ENCODE measurements at places on chromosomes 6 and 20. TPM values are rescaled to one million over a fixed set of nuclear protein-coding genes. Genes with fewer than 3 reads are reported as not detected.

HLA-DMB gene
- not detected for total RNA-seq

CDH4 gene
- total RNA-seq = 13.8 TPM

NMBR gene
- not detected for total RNA-seq

ZFP57 gene
- total RNA-seq = 0.58 TPM

CAP2 gene
- total RNA-seq = 6.7 TPM

PTK6 gene
- not detected for total RNA-seq

FGD2 gene
- not detected for total RNA-seq

CST5 gene
- total RNA-seq = not detected

NKAPL gene
- 0.29 TPM for total RNA-seq

UBD gene
- not detected for total RNA-seq

C20orf202 gene
- not detected for total RNA-seq

ADGB gene
- not detected for total RNA-seq

TP53INP2 gene
- total RNA-seq = 5.7 TPM

C6orf118 gene
- total RNA-seq = not detected

HIVEP2 gene
- 5.3 TPM for total RNA-seq

ASCC3 gene
- total RNA-seq = 74.4 TPM

F13A1 gene
- total RNA-seq = not detected

SLC22A2 gene
- not detected for total RNA-seq

MYLK4 gene
- under 0.01 TPM for total RNA-seq

OTOR gene
- total RNA-seq = not detected

SALL4 gene
- not detected for total RNA-seq

CLVS2 gene
- total RNA-seq = not detected

GZF1 gene
- 7.8 TPM for total RNA-seq

SLC12A5 gene
- total RNA-seq = 0.18 TPM

CST8 gene
- total RNA-seq = not detected

Data from myometrial cell (primary cell).